Stimulated activated CD8-positive, alpha-beta memory T cell treated with anti-CD3 and anti-CD28 coated beads, Interleukin-4, amount 100 ng/mL, for 48 hours (primary cell): ENCODE measurements at places on chromosomes 11 and 22.

- DNase-seq = no peak
These were observed 700.1 kb upstream of the RAG2 start for GRCh38 chr11:37298173-37298572.

DNA sequence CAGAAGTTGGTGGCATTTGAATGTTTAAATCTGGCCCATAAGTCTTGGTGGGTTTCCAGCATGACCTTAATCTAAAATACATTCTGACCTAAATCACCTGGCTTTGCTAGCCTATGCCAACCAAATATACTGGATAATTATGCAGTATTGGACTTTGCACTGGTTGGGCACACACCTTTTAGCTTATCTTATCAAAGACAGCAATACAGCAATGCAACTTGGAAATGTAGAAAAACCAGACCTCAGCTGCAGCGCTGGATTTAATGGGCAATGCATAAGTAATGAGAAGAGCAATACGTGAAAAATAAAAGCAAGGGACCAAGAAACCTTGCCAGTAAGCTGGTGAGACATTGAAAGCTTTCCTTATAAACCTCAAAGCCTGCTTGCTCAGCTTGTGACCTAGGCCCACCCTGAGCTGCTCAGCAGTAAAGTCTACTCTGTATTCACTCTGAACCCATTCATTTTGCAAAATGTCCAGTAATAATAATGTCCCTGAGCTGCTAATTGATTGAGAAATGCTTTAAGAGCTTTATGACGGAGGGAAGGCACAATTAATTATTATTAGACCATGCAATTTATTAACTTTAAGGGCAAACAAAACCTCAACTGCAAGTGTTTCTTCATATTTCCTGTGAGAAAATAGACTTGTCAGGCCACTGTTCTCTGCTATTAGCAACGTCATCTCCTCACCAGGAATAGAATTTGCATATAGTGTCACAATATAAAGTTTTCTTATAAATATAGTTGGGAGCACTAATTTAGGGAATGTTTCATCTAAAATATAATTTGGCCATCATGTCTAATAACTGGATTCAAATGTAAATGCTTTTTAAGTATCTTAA is 49.4 kb upstream of the CEP295 start:
- DNase-seq = no peak

- DNase-seq = no peak
These were observed 78.4 kb downstream of the BRD1 start for GRCh38 chr22:49749227-49749626.

DNA sequence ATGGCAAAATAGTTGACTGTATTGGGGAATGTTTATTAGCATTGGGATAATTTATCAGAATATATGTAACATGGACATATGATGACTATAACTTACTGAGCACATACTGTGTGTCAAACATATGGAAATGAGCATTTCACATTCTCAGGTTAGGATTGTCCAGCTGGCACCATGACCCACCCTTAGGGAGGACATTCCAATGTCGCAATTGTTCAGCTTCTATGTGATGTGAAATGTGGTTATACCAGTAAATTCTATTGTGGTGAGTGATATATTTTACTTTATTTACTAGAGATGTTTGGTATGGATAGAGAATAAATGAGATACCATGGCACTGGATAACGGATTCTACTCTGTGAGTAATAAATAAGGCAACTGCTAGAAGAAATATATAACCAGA is 50.4 kb downstream of the OR4A47 start:
- DNase-seq = no peak

- no peak for DNase-seq
These were observed 492.1 kb upstream of the CADM1 start for GRCh38 chr11:115996125-115996807.

GRCh38 chr22:40741116-40741515 is 61.8 kb downstream of the MCHR1 start:
- no peak for DNase-seq

- DNase-seq = no peak
These were observed 70.2 kb upstream of the PPARA start for GRCh38 chr22:46079861-46080821.
